ENCODE measurements at places on chromosomes 2 and 18. TPM values are rescaled to one million over a fixed set of nuclear protein-coding genes. Genes with fewer than 3 reads are reported as not detected.

DNA sequence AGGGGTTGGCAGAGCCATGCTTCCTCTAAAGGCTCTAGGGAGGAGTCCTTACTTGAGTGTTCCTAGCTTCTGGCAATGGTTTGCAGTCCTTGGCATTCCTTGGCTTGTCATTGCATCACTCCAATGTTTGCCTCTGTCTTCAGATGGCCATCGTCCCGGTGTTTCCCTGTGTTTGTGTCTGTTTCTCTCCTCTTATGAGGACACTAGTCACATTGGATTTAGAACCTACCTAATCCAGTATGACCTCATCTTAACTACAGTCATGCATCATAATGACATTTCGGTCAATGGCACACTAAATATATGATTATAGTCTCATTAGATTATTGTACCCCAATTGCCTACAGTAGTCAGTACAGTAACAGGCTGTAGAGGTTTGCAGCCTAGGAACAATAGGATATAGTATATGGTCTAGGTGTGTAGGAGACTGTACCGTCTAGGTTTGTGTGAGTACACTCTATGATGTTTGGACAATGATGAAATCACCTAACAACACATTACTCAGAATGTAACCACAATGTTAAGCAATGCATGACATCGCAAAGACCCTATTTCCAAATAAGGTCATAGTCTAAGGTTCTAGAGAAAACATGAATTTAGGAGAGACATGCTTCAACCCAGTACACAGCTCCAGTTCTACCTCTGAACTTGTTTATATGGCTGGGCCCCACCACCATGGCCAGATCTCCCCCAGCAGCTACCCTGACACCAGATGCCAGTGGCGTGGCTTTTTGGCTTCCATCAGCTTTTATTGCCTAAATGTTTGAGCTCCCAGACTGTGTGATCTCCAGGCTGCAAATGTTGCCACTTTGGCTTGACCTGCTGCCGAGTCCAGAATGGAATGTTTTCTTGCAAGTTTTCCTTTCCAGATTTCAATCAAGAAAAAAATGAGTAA lies 22.1 kb downstream of the SRD5A2 start:
- no peak for DNase-seq

DNA sequence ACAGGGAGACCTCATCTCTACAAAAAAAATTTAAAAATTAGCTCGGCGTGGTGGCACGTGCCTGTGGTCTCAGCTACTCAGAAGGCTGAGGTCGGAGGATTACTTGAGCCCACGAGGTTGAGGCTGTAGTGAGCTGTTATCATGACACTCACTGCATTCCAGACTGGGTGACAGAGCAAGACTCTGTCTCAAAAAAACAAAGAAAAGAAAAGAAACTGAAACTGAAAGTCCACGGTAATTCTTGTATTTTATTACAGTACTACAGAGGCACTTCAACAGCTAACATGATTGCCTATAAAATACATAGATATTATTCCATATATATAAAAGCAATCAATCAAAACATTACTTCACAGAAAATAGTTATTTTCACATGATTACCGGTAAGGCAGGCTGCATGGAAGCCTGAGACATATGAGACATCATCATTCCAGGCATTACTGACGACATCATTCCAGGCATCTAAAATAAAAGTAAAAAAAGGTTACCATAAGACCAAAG lies 23.1 kb downstream of the PRPF40A start:
- DNase-seq: no peak

DNA sequence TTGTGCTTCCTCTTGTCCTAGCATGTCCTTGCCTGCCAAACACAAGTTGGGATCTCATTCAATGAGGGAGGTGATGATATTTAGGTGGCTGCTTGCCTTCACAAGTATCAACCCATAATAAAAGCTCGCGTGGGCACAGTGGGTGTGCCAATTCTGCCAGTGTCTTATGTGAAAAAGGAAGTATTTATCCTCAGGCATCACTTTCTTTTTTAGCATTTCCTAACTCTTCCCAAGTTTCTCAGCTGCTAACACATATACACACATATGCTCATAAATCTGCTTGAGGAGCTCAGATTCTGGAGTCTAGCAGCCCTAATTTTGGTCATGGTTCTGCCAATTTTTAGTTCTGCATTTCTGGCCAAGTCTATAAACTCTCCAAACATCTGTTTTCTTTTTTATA lies 319.5 kb upstream of the HNMT start:
- no peak for DNase-seq

DNA sequence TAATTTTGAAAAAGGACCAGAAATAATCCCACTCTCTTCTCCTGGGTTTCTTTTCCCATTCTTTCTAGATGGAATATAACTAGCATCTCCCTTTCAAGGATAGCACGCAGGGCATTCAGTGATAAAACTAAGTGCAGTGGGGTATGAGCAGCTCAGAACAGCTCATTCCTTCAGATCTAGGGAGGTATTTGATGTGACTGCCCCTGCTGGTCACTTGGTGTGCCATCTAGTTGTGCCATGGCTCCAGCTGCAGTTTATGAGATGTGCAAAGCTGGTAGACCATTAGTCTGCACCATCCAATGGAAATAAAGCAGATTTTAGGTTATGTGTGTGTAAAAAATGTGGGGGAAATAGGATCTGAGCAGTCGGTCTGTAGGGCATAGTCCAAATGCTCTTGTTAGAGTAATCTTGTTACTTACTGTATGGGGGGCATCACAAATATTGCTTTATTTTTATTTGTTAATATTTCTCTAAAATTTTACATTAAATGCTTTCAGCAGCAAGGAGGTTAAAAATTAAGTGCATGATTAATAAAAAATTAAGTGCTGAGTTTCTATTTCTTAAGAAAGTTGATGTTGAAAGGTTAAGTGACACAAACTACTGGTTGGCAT lies 38.9 kb downstream of the CTAGE1 start:
- DNase-seq: no peak

DNA sequence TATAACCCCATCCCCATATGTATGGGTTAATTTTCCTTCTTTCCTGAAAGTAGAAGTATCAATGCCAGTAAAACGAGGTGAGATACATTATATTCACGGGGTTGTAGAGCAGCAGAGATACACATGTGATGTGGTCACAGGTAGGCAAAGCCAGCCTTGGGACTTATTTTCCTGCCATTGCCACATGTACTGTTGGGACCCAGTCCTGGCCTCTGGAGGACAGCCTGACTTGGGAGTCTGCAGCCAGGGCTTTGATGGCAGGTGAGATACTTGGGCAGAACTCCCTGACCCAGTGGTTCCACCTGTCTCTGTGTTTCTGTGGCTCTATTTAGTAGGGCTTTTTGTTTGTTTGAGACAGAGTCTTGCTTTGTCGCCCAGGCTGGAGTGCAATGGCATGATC lies 18.1 kb downstream of the PLEKHB2 start:
- no peak for DNase-seq

GRCh38 chr2:137298377-137298776 lies 533.0 kb downstream of the THSD7B start:
- no peak for DNase-seq

- no peak for DNase-seq
Observed at GRCh38 chr2:215918901-215919599, 94.3 kb downstream of the MREG start.

- DNase-seq: no peak
Observed at GRCh38 chr18:12599543-12599942, 58.4 kb downstream of the SPIRE1 start.

DNA sequence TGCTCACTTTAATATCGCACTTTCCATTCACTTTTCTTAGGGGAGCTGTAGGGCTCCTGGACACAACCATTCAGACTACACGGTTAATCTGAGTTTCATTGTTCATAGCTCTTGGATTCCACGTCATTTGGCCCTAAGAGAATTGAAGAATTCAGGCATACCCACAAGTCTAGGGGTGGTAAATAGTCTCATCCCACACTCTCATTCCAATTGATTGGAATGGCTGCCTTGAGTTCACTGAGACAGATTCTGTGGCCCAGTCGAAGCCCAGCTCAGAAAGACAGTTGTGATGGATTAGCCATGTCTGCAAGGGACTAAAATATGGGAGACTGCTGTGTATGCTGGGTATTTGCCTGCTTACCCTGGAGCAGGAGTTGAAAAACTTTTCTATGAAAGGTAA lies 124.6 kb downstream of the TFCP2L1 start:
- DNase-seq: no peak

DNA sequence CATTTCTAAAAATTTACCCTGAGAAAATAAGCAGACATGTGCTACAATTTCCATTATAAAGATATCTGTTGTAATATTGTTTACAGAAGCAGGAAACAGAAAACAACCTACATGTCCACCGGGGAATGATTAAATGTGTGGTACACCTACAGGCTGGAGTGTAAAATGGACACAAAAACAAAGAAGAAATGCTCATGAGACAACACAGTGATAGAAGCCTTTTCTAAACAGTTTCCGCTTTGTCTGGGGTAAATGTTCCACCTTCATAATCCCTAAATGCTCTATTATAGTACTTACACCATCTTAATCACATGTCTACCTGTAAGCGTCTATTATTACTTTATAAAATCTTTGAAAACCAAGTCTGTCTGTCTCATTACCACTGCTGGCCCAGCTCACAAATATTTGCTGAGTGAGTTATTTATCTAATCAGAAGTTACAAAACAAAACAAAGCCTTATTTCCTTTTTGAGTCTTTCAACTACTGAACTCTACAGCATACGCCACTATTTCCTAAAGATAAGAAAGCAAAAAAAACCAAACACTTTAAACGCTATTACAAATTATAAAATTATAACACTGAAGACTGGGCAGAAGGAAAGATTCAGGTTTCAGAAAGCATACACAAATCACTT lies 95.3 kb downstream of the PIGN start:
- no peak for DNase-seq

DNA sequence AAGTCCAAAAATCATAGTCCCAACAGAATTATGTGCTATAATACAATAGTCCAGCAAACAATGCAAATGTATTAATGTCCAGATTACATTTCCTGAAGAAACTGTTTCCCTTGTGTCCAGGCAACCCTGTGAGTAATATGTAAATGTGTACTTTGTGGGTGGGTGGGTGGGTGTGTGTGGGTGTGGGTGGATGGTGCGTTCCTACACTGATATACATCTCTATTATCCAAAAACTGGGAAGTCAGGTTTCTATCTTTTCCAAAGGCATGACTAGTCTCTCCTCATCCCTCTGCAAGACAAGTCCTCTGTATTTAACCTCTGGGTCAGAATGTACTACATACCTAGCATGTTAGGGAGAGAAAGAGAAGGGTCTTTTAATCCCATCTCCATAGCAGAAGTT lies 71.6 kb downstream of the LNPK start:
- DNase-seq: no peak

- no peak for DNase-seq
Observed at GRCh38 chr2:40564184-40564583, 112.3 kb upstream of the SLC8A1 start.

GRCh38 chr2:33246432-33246831 lies 230.0 kb upstream of the RASGRP3 start:
- DNase-seq: no peak

DNA sequence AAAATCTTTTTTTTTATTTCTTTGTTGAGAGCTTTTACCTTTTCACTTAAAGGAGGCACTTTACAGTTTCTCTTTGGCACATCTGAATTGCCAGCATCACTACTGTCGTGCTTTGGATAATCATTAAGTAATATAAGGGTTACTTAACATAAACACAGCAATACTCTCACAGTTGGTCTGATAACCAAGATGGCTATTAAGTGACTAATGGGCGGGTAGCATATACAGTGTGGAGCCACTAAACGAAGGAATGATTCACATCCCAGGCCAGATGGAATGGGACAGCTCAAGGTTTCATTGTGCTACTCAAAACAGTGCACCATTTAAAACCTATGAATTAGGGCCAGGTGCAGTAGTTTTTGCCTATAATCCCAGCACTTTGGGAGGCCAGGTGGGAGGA lies 28.1 kb downstream of the USP37 start:
- no peak for DNase-seq

GRCh38 chr2:16745466-16745865 lies 79.8 kb upstream of the CYRIA start:
- no peak for DNase-seq

DNA sequence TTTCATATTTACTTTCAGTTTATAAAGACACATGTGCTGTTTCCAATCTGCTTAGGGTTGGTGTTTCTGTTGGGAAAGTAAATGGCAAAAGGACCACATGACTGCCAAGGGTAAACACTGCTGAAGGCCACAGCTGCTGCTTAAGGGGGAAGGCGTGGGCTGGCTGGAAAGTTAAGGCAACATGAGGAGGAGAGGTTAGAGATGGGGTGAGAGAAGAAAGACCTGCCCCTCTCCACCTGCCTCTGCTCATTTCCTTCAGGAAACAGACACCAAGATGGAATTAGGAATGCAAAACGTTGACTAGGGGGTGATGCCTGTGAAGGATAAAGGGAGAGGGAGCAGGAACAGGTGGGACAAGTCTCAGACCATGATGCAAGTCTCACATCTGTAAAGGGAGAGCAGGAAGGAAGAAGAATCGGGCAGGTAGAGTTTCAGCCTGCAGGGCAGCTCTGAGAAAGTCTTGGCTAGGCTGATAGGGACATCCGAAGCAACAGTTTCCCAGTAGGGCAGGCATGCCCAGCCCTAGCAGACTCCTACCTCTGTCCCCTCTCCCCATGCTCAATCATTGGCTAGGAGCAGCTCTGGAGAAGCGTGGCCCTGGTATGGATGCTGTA lies 86.0 kb downstream of the CDC42EP3 start:
- DNase-seq: no peak

GRCh38 chr2:170258382-170258781 lies 80.4 kb downstream of the MYO3B start:
- DNase-seq: no peak

DNA sequence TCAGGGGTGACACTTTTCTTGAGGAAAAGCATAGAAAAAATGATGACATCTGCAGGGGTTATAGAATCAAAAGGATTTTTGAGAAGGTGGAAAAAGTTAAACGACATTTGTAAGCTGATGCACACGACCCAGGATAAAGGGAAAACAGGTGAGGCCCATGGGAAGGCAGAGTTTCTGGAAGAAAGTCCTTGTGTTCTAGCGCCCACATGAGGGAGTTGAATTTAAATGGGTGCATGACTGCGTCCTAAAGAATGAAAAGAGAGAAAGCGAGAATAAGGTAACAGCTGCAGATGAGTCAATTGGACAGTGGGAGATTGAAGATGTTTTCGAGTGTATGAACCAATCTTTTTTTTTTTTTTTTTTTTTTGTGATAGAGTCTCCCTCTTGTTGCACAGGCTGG lies 158.1 kb downstream of the GALR1 start:
- no peak for DNase-seq

- DNase-seq: no peak
Observed at GRCh38 chr2:10056439-10056838, 13.1 kb downstream of the KLF11 start.

- DNase-seq: peak; percentile 55
Observed at GRCh38 chr2:71646028-71646427, 192.7 kb downstream of the DYSF start.

PLEKHA3 gene
- total RNA-seq: 41.4 TPM

NCKAP5 gene
- 6.0 TPM for total RNA-seq

CCDC178 gene
- 0.27 TPM for total RNA-seq

NT5DC4 gene
- not detected for total RNA-seq

CYS1 gene
- total RNA-seq: 3.3 TPM

DLX1 gene
- not detected for total RNA-seq

TUBB8B gene
- total RNA-seq: not detected

TXNDC9 gene
- total RNA-seq: 20.6 TPM

EMX1 gene
- not detected for total RNA-seq

MAIP1 gene
- 22.7 TPM for total RNA-seq
